ENCODE measurements at places on chromosomes 4 and X.

DNA sequence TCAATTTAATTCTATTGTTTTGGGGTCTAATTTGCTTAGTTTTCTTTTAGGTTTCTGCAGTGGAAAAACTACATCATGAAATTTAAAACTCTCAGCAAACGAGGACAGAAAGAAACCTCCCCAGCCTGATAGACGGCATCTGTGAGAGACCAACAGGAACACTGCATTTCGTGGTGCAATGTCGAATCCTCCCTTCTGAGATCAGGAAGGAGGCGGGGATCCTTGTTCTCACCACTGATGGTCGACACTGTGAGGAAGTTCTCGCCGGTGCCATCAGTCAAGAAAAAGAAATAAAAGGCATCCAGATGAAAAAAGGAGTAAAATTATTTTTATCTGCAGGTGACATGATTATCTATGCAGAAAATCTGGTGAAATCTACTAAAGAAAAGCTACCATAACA is 16.5 kb downstream of the GAK start:
- no peak for DNase-seq

- DNase-seq = no peak
These were observed 16.3 kb downstream of the PROM1 start for GRCh38 chr4:16067515-16067914.

DNA sequence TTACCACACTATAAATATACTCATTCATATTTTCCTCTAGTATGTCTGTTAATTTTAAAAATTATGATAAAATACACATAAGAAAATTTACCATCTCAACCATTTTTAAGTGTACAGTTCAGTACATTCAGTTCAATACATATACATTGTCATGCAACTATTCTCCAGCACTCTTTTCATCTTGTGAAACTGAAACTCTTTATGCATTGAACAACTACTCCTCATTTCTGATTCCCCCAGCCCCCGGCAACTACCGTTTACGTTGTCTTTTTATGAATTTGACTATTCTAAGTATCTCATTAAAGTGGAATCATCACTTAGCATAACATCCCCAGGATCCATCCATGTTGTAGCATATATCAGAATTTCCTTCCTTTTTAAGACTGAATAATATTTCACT is 8.7 kb downstream of the SMARCAD1 start:
- DNase-seq = no peak

- DNase-seq = no peak
These were observed 22.3 kb downstream of the CAMK2D start for GRCh38 chr4:113739197-113739596.

- DNase-seq = no peak
These were observed 87.1 kb downstream of the AMELX start for GRCh38 chrX:11380187-11380844.

- peak; percentile 31 for DNase-seq
These were observed 148.3 kb upstream of the PACRGL start for GRCh38 chr4:20552004-20552403.

DNA sequence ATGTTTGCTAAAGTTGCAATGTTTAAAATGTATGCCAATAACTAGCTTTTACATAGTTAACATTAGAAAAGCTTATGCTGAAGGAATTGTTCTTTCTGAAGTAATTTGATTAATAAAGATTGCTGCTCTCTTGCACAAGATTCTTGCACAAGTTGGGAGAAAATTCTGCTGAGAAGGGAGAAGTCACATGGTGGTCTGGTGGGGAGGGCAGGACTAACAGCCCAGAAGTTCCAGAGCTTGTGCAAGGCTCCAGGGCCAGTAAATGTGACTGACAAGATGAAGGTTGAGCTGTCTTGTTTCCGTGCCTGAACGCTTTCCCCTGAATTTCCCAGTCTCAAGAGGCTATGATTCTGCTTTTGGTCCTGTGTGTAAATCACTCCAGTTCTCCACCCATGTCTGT is 112.9 kb upstream of the VCX start:
- DNase-seq = no peak

- DNase-seq = no peak
These were observed 136.2 kb downstream of the SMIM20 start for GRCh38 chr4:26050212-26050643.

- DNase-seq = no peak
These were observed 10.1 kb upstream of the SAP30 start for GRCh38 chr4:173360587-173361221.

DNA sequence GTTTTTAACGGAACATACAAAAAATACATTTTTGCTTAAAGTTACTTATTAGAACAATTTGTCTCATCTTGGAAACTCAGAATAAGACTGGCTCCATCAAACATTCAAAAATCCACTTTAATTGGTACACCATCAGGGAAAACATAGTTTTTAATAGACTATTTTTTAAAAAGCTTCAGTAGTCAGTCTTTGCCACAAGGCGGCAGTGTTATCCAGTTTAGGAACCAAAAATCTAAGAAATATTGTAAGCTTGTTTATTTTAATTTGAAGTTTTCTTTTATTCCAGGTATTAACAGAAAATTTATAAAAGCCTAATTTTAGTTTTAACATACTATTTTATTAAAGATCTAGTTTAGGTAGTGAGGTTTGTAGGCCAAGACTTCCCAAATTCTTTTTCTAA is 107.7 kb downstream of the APOOL start:
- no peak for DNase-seq

DNA sequence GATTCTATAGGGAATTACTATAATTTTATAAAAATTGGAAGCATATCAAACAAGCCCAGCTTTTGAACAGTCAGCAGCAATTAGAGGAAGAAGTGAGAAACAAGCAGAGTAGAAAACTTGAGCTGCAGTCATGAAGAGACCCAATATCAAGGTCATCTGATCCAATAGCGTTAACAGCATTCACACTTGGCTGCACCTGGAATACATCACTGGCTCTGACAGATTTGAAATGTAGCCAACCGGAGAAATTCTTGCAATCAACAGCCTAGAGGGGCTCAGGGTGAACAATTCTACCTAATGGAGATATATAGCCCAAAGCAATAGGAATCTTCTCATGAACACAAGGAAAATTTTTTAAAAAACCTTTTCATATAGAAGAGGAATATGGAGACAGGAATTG is 13.6 kb downstream of the DDX53 start:
- no peak for DNase-seq

- no peak for DNase-seq
These were observed 2.7 kb downstream of the GAR1 start for GRCh38 chr4:109818268-109818667.

DNA sequence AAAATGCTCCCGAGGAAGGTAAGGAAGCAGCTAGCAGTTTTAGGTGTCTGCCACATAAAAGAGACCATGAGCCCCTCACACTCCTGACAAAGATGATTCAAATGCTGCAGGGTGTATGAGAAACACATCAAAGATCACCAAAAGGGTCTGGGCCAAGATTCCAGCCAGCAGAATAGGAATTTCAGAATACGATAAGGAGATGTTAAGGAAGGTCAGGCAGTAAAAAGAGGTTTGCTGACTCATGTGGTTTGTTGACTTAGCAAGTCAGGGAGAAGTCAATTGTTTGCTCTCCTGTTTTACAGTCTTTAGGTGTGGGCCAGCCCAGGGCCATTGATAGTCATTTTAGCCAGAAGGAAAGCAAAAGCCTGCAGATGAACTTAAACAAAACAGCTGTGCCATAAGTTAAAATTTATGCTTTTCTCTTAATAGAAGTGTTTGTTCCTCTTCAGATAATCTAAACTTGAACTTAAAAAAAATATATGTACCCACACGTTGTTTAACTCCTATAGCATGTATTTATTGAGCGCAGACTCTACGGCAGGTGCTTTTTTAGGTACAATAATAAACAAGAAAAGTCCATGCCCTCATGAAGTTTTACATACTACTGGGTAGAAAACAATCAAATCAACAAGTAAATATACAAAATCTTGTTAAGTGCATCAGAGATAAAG is 115.6 kb downstream of the CAMK2D start:
- peak; percentile 41 for DNase-seq

GRCh38 chr4:168128601-168129000 is 36.3 kb downstream of the ANXA10 start:
- no peak for DNase-seq

GRCh38 chrX:56728321-56728720 is 722 bp upstream of the NBDY start:
- DNase-seq = no peak

DNA sequence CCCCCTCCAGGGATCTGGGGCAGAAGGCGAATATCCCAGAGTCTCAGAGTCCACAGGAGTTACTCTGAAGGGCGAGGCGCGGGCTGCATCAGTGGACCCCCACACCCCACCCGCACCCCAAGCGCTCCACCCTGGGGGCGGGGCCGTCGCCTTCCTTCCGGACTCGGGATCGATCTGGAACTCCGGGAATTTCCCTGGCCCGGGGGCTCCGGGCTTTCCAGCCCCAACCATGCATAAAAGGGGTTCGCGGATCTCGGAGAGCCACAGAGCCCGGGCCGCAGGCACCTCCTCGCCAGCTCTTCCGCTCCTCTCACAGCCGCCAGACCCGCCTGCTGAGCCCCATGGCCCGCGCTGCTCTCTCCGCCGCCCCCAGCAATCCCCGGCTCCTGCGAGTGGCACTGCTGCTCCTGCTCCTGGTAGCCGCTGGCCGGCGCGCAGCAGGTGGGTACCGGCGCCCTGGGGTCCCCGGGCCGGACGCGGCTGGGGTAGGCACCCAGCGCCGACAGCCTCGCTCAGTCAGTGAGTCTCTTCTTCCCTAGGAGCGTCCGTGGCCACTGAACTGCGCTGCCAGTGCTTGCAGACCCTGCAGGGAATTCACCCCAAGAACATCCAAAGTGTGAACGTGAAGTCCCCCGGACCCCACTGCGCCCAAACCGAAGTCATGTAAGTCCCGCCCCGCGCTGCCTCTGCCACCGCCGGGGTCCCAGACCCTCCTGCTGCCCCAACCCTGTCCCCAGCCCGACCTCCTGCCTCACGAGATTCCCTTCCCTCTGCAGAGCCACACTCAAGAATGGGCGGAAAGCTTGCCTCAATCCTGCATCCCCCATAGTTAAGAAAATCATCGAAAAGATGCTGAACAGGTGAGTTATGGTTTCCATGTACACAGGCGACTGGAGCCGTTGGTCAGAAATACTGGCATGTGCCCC is at the start of gene CXCL1:
Gene CXCL1 (plus strand): TSS at position 264 of the 926 bp plus-strand sequence. CDS start 78 bp downstream, at position 342.
- peak; percentile 48 for DNase-seq

DNA sequence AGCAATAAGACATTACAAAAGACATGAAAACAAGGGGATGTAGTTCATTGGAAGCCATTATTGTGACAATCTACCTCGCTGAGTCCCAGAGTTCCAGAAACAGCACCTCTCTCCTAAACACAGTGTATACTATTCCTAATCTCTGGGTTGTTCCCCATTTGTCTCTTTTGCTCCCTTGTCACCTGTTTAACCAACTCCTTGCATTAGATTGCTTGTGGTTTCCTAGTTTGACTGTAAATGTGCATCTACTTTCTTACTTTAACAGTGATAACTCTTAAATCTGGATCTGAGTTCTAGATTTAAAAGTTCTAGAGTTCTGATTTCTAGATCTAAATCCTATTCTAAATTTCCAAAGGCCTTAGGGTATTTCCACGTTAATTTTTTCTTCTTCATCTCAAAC is 71.6 kb upstream of the TET2 start:
- DNase-seq = no peak

DNA sequence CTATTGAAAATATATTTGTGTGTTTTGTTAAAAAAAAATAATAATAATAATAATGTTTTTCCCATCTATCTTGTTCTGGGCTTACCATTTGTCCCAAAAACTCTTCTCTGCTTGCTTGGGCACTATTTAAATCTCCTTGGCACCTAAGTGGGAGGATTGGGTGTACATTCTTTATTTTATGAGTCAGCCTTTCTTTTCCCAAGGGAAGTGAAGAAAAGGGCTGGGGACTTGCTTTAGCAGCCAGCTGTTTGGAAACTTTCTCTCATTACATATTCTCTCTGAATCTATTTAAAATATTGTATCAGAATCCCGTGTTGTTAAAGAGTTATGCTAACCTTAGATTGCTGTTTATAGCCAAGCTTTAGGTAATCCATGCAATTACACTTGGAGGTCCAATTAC is 2332.4 kb downstream of the ARAP2 start:
- no peak for DNase-seq

- DNase-seq = no peak
These were observed 28.6 kb upstream of the KIAA0232 start for GRCh38 chr4:6753891-6754290.

DNA sequence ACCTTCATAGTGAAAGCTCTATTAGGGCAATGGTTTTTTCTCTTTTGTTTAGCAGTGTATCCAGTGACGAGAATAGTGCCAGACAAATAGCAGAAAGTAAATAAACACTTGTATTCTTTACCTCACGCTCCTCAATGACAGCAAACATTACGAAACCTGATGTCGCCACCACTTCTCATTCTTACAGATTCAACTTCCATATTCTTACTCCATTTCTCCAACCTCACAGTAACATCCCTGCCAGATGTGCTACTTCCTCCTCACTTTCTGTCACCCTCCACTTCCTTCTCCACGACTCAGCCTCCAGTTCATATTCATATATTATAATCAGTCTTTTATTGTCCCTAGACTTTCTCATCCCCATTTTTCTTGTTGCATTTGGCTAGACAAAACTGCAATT is 1956.2 kb upstream of the AGA start:
- DNase-seq = no peak

DNA sequence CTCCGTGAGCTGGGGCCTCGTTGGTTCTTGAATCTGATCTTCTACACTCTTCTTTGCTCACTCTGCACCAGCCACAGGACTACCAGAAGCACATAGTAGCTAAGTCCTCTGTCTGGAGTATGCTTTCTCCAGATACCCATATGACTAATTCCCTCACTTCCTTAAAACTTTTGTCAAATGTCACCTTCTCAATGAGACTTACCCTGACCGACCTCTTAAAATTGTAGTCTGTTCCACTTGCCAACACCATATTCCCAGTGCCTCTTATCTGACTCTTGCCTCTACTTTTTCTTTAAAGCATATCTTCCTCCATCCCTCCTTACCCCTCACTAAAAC is 10.0 kb downstream of the PARM1 start:
- DNase-seq = no peak

- no peak for DNase-seq
These were observed 300.4 kb upstream of the BMP3 start for GRCh38 chr4:80730158-80730557.

GRCh38 chrX:72461288-72461687 is 111.4 kb downstream of the HDAC8 start:
- no peak for DNase-seq

DNA sequence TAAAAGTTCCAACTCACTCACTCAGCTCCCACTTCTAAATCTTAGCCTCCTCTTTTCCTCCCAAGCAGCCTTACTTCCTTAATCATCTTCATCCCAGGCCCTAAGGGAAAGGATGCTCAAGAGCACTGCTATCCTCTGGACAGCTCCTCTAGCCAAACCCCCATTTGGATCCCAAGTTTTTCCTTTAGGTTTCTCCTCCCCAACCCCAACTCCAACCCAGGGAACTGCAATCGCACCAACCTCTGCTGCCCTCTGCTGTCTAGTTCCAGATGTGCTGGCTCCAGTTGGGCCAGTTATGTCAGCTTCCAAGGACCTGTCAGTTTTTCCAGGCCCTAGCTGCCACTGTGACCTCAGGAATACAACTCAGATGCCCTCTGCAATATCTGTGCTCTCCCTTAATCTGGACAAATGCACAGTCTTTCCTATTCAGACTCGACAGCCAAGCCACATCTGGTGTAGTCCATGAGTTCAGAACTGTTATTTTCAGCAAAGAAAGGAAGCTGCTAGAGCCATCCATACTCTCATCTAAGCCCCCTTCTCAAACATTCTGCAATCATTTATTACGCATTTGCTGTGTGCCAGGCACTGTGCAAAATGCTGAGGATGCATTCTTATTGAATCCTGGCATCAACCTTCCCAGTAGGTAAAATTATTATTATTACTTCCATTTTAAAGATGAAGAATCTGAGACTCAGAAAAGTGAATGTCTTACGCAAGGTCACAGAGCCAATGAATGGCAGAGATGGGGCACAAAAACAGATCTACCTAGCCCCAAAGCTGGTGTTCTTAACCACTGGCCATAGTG is 12.3 kb upstream of the XPNPEP2 start:
- DNase-seq = peak; percentile 70

GRCh38 chr4:152328582-152328981 is 207.3 kb downstream of the FBXW7 start:
- DNase-seq = no peak
